ENCODE measurements at places on chromosomes 1 and 21. TPM values are rescaled to one million over a fixed set of nuclear protein-coding genes. Genes with fewer than 3 reads are reported as not detected.

FAM167B gene
- total RNA-seq, result 0.32 TPM

ZBTB8A gene
- 0.24 TPM for total RNA-seq

OR2G2 gene
- not detected for total RNA-seq

ATG4C gene
- 17.7 TPM for total RNA-seq

DNA sequence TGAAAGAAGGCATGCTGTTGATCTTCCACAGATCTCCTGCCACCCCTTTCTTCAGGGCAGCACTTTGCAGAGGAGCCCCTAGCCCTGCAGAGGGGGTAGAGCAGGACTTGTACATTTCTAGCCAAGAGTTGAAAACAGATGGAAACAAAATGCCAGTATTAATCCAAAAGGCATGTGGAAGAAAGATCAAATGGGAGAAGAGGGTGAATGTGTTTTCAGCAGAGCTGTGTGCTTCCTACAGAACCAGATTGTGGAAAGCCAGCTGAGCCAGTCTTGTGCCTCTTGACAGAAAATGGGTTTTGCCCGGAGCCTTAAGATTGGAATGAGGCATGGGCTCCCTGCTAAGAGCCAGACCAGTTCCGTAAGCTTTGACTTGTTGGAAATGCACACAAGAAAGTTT is 105.2 kb upstream of the TSPAN2 start:
- DNase-seq, result no peak
- H3K27me3 ChIP-seq, result peaks cover 29% of the 10 kb centered on the region
- no peak overlapping the region for H3K27ac ChIP-seq
- no peaks in the 10 kb centered on the region for H3K4me1 ChIP-seq
- H3K4me3 ChIP-seq, result no peak overlapping the region

- DNase-seq, result no peak
- H3K36me3 ChIP-seq, result no peaks in the 10 kb centered on the region
- peaks cover 12% of the 10 kb centered on the region for H3K27me3 ChIP-seq
- no peak overlapping the region for H3K27ac ChIP-seq
- H3K4me1 ChIP-seq, result no peaks in the 10 kb centered on the region
These were observed 514.9 kb upstream of the PKN2 start for GRCh38 chr1:88169139-88169538.

GRCh38 chr1:41799723-41800122 is 119.0 kb downstream of the HIVEP3 start:
- peak; percentile 17 for DNase-seq
- H3K27ac ChIP-seq, result peak overlapping the region; percentile 54
- H3K4me3 ChIP-seq, result no peak overlapping the region
- no peaks in the 10 kb centered on the region for H3K27me3 ChIP-seq
- H3K36me3 ChIP-seq, result peaks cover 5% of the 10 kb centered on the region

GRCh38 chr1:200423235-200423634 is 13.4 kb upstream of the ZNF281 start:
- H3K4me1 ChIP-seq, result peaks cover 4% of the 10 kb centered on the region
- no peaks in the 10 kb centered on the region for H3K36me3 ChIP-seq
- H3K27me3 ChIP-seq, result peaks cover 1% of the 10 kb centered on the region

- H3K4me1 ChIP-seq, result no peaks in the 10 kb centered on the region
- no peak overlapping the region for H3K4me3 ChIP-seq
- peaks cover 6% of the 10 kb centered on the region for H3K27me3 ChIP-seq
- H3K27ac ChIP-seq, result no peak overlapping the region
These were observed 137.4 kb downstream of the C1orf21 start for GRCh38 chr1:184524248-184524647.

DNA sequence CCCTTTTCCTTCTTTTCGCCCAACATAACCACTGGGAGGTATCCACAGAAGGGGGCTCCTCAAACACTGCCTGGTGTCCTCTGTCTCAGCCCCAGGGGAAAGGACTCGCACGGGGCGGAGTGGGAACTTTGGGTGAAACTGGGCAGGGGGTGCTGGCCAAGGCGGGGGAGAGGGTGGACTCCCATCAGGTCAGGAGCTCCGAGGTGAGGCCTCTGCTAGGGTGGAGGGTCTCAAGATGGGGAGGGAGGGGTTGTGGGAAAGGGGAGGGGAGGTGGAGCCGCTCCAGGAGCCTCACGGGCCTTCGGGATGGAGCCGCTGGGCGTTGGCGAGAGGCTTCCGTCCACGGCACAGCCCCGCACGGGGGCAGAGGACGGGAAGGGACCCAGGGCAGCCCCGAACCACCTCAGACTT is 43.2 kb upstream of the POFUT2 start:
- no peak overlapping the region for H3K27ac ChIP-seq
- H3K27me3 ChIP-seq, result no peaks in the 10 kb centered on the region
- H3K36me3 ChIP-seq, result no peaks in the 10 kb centered on the region
- peaks cover 1% of the 10 kb centered on the region for H3K4me1 ChIP-seq
- DNase-seq, result no peak
- H3K4me3 ChIP-seq, result no peak overlapping the region

DNA sequence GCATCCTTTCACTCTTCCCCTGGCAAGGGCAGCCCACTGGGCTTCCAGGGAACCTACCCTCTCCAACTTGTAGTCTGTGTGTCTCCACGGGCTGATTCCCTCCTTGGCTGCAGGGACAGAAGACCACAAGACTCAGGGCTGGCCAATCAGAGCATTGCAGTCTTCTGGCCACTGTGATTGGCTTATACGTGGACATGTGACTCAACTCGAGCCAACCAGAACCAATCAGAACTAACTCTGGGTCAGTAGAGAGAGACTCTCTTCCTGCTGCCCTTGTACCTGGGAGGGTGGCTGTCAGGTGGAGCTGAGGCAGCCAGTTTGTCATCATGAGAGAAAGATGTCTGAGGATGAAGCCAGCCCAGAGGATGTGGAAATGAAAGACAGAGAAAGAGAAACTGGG is 64.0 kb downstream of the DHRS3 start:
- H3K36me3 ChIP-seq, result no peaks in the 10 kb centered on the region
- no peak overlapping the region for H3K4me3 ChIP-seq
- no peak for DNase-seq
- no peak overlapping the region for H3K27ac ChIP-seq
- peaks cover 16% of the 10 kb centered on the region for H3K4me1 ChIP-seq

GRCh38 chr1:27634177-27634984 is 604 bp downstream of the FGR start:
- no peaks in the 10 kb centered on the region for H3K36me3 ChIP-seq
- H3K27ac ChIP-seq, result peak overlapping the region; percentile 25
- H3K4me3 ChIP-seq, result peak overlapping the region; percentile 33

GRCh38 chr21:45575993-45576837 is 34.0 kb upstream of the SLC19A1 start:
- H3K27me3 ChIP-seq, result no peaks in the 10 kb centered on the region
- H3K4me3 ChIP-seq, result peak overlapping the region; percentile 14
- no peak for DNase-seq
- no peaks in the 10 kb centered on the region for H3K4me1 ChIP-seq
- H3K36me3 ChIP-seq, result no peaks in the 10 kb centered on the region
- no peak overlapping the region for H3K27ac ChIP-seq

Measured in activated naive CD8-positive, alpha-beta T cell treated with anti-CD3 and anti-CD28 coated beads for 36 hours (primary cell).